ENCODE measurements at places on chromosomes 3 and 15.

- DNase-seq: no peak
These were observed 112.7 kb downstream of the APBA2 start for GRCh38 chr15:28998511-28998910.

DNA sequence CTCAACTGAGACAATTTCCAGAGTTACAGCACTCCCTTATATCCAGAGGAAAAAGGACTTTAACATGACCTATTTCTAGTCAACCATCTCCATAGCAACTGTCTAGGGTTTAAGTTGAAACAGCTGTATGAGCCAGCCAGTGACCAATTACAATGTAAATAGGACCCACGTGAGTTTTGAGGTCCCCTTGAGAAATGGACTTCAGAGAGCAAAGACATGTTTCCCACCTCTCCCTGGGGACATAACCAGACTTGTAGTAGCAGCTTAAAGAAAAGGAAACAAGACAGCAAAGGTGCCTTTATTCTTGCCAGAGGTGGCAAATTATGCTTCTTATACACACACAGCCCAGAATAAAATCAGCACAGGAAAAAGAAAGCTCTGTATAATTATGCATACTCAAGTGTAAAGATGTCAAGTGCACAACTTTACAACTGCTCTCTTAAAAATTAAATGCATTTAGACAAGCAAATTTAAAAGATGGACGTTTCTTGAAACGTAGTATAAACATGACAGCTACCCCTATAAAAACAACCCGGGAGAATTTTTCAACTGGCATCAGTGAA, 40.2 kb downstream of the SUMF1 start:
- DNase-seq: peak; percentile 1

GRCh38 chr15:31366169-31366734, 39.6 kb downstream of the KLF13 start:
- no peak for DNase-seq

GRCh38 chr3:58596834-58597518, 19.8 kb upstream of the FAM107A start:
- no peak for DNase-seq

- no peak for DNase-seq
These were observed 133.4 kb downstream of the SSR3 start for GRCh38 chr3:156421534-156421933.

Data from LoVo (cell line).